ENCODE measurements at places on chromosomes 3 and 15.
A peak's percentile ranks its signal among the peaks of the same experiment; 100 is the strongest.

- no peaks in the 10 kb centered on the region for H3K27me3 ChIP-seq
- no peak overlapping the region for H3K27ac ChIP-seq
- no peak for DNase-seq
- no peak overlapping the region for H3K4me3 ChIP-seq
- no peaks in the 10 kb centered on the region for H3K4me1 ChIP-seq
Observed at GRCh38 chr3:23960649-23961048, 15.6 kb downstream of the NR1D2 start.

DNA sequence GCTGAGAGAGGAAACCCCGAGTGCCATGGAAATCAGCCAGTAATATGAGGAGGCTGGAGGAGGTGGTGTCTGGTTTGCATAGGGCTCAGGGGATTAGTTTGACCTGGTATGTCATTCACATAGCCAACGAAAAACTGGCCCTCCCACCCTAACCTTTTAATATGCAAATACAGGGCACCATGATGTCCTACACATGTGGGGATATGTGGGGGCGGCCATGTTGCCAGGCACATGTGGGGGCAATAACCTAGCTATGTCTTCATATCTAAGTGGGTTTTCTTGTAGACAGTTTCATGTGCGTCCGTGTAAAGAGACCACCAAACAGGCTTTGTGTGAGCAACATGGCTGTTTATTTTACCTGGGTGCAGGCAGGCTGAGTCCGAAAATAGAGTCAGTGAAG, 110.1 kb downstream of the MOBP start:
- H3K27me3 ChIP-seq = no peaks in the 10 kb centered on the region
- H3K36me3 ChIP-seq = no peaks in the 10 kb centered on the region
- DNase-seq = no peak

GRCh38 chr15:73994912-73995622, 551 bp downstream of the PML start:
- H3K27me3 ChIP-seq = no peaks in the 10 kb centered on the region
- peak overlapping the region; percentile 74 for H3K27ac ChIP-seq
- DNase-seq = no peak

DNA sequence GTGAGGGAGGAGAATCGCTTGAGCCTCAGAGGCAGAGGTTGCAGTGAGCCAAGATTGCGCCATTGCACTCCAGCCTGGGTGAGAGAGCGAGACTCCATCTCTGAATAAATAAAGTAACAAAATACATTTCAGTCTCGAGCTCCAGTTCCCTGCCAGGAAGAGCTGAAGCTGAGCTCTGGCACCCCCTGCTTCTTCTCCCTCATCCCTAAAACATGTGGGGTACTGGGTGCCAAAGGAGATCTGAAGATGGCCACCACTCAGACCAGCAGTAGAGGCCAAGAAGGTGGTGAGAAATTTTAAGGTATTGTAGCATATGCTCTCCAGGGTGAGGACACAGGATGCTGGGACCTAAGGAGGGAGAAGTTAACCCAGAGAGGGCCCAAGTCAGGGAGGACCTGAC, 75.0 kb upstream of the CGNL1 start:
- no peak overlapping the region for H3K27ac ChIP-seq
- no peaks in the 10 kb centered on the region for H3K27me3 ChIP-seq
- no peaks in the 10 kb centered on the region for H3K36me3 ChIP-seq
- no peak for DNase-seq

GRCh38 chr3:16357186-16358121, 92.4 kb downstream of the OXNAD1 start:
- no peak overlapping the region for H3K27ac ChIP-seq
- no peak overlapping the region for H3K4me3 ChIP-seq
- peak; percentile 26 for DNase-seq
- H3K36me3 ChIP-seq = peaks cover 50% of the 10 kb centered on the region
- H3K27me3 ChIP-seq = no peaks in the 10 kb centered on the region

- no peak overlapping the region for H3K27ac ChIP-seq
- peaks cover 8% of the 10 kb centered on the region for H3K4me1 ChIP-seq
- peaks cover 6% of the 10 kb centered on the region for H3K36me3 ChIP-seq
- H3K4me3 ChIP-seq = no peak overlapping the region
Observed at GRCh38 chr3:71099997-71100719, 483.4 kb downstream of the FOXP1 start.

DNA sequence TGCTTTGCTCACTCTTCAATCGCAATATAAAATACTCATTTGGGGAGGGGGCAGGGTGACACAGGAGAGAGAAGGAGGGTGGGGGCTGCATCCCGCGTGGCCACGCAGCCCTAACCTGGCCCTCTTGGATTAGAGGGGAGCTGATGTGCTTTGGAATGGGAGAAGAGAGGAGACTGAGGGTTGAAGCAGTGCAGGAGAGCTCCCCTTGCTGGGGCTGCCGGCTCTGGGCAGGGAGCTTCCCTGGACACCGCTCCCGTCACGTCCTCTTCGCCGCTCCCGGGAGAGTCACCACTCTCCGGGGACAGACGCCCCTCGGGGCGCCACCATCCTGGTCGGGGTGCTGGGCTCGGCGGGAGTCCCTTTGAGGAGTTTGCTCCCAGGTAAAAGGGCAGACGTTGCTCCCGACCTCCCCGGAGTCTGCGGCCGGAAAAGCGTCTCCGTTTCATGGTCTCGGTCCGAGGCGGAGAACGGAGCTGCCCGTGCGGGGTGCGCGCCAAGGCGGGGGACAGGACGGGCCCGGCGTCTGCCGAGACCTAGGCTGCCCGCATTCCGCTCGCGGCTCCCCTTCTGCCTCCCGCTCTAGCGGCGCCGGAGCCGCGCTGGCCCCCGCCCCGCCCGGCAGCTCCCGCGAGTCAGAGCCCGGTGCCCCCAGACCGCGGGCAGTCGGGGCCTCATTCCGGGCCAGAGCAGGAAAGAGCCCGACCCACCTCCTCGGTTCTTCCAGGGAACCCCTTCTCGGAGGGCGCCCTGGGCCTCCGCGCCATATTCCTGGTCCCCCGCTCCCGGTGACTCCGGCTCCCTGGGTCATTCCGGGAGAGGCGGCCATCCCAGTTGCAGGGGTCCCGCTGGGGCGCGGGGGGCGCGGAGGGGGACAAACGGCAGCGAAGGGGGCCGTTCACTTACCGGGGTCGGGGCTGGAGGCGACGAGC, 603 bp downstream of the SLC7A14 start:
- no peak overlapping the region for H3K27ac ChIP-seq
- DNase-seq = no peak
- peaks cover 4% of the 10 kb centered on the region for H3K4me1 ChIP-seq
- peaks cover 54% of the 10 kb centered on the region for H3K27me3 ChIP-seq
- H3K4me3 ChIP-seq = no peak overlapping the region

DNA sequence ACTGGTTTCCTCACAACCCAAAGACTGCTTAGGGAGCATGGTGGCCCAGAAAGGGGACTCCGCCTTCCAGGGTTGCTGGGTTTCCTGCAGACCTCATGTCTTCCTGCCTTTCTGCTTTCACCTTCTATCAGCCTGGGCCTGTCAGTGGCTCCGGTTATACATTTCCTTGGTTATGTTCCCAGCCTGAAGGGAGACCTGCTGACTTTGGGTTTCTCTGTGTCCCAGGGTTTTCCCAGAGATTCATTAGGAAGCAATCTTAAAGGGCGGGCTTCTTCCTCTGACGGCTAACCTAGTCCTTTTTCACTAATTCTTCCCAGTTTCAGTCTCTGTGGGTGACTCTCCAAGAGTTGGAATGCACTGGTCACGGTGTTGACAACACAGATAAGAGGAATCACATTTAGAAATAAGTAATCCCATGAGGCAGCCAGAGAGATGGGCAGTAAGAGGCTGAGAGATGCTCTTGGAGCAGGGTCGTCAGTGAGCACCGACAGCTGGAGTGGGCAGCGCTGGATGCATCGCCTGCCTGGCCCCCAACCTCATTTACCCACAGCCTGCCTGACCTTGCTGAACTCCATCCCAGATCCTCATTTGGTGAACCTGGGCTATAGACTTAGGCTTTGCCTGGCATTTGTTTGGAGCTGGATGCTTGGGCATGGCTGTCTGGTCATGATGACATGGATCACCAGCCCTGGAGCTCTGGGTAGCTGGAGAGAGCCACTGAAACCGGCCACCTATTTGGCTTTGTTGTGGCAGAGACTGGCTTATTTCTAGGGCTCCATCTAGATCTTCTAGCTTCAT, 10.0 kb upstream of the EHD4 start:
- no peak overlapping the region for H3K27ac ChIP-seq
- H3K27me3 ChIP-seq = no peaks in the 10 kb centered on the region
- no peaks in the 10 kb centered on the region for H3K36me3 ChIP-seq
- no peak overlapping the region for H3K4me3 ChIP-seq

GRCh38 chr3:79211586-79212359, 556.0 kb downstream of the ROBO1 start:
- H3K4me3 ChIP-seq = no peak overlapping the region
- no peaks in the 10 kb centered on the region for H3K4me1 ChIP-seq
- H3K27ac ChIP-seq = no peak overlapping the region
- H3K27me3 ChIP-seq = no peaks in the 10 kb centered on the region
- no peak for DNase-seq

GRCh38 chr3:139187154-139187553, 142.5 kb upstream of the PRR23C start:
- no peaks in the 10 kb centered on the region for H3K4me1 ChIP-seq
- no peak overlapping the region for H3K4me3 ChIP-seq
- H3K27me3 ChIP-seq = no peaks in the 10 kb centered on the region
- H3K36me3 ChIP-seq = no peaks in the 10 kb centered on the region
- DNase-seq = no peak

- DNase-seq = no peak
- no peaks in the 10 kb centered on the region for H3K4me1 ChIP-seq
- no peak overlapping the region for H3K27ac ChIP-seq
- no peak overlapping the region for H3K4me3 ChIP-seq
- H3K36me3 ChIP-seq = no peaks in the 10 kb centered on the region
Observed at GRCh38 chr15:47640901-47641300, 76.4 kb upstream of the SEMA6D start.

DNA sequence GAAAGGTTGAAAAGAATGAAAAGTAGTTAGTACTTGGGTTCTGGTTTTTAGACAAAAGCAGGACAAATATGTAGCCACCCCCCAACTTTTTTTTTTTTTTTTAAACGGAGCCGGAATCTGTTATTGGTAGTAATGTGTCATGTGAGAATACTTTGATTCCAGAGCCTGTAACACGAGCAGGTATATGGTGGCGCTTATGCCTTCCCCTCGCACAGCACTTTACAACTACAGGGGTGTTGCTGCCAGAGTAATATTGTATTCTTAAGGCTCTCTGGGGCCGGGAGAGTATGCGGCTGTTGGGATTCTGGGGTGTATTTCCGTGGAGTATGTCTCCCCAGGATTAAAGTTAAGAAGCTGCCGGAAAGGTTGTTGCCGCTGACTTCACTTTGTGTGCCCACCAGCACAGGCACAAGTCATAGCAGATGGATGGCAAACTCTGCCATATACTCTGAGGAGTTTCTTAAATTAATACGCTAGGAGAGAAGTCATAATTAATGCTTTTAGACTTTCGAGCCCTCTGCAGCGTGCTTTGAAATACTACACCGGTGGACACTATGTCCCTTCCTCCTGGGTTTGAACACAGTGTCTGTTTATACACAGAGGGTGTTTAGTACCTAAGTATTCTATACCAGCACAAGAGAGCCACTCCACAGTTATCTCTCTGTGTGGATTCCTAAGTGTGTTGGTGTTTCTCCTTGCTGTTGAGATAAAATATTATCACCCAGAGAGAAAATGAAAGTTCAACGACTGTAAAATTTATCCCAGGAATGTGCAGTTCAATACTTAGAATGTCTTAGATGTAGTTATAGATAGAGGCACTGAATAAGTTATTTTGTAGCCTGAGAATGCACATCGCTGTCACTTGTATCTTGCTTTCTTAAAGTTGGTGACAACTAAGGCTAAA, 1.4 kb downstream of the MBNL1 start:
- peak; percentile 52 for DNase-seq
- H3K4me3 ChIP-seq = peak overlapping the region; percentile 100
- H3K27ac ChIP-seq = peak overlapping the region; percentile 96
- H3K36me3 ChIP-seq = no peaks in the 10 kb centered on the region

DNA sequence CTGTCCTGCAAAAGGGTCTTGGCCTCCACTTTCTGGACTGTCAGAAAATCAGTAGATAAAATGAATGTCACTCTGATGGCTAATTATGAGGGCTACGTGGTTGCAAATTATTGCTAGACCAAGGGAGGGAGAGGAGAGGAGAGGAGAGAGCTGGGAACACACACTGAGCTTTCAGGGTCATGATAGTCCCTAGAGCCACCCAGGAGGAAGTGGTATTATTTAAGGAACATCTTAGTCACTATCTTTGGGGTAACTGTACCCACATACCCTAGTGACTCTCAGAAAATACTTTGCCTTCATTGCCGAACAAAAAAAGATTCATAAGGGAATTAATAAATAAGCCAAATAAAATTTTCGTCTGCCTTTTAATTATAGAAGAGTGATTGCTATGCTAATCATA, 642.3 kb upstream of the CFAP20DC start:
- H3K27ac ChIP-seq = no peak overlapping the region
- no peak for DNase-seq
- H3K4me3 ChIP-seq = no peak overlapping the region
- H3K36me3 ChIP-seq = no peaks in the 10 kb centered on the region
- no peaks in the 10 kb centered on the region for H3K27me3 ChIP-seq

- no peaks in the 10 kb centered on the region for H3K4me1 ChIP-seq
- no peaks in the 10 kb centered on the region for H3K36me3 ChIP-seq
- no peak overlapping the region for H3K4me3 ChIP-seq
- DNase-seq = peak; percentile 24
- H3K27me3 ChIP-seq = no peaks in the 10 kb centered on the region
- no peak overlapping the region for H3K27ac ChIP-seq
Observed at GRCh38 chr3:149307435-149307783, 26.0 kb downstream of the TM4SF18 start.

DNA sequence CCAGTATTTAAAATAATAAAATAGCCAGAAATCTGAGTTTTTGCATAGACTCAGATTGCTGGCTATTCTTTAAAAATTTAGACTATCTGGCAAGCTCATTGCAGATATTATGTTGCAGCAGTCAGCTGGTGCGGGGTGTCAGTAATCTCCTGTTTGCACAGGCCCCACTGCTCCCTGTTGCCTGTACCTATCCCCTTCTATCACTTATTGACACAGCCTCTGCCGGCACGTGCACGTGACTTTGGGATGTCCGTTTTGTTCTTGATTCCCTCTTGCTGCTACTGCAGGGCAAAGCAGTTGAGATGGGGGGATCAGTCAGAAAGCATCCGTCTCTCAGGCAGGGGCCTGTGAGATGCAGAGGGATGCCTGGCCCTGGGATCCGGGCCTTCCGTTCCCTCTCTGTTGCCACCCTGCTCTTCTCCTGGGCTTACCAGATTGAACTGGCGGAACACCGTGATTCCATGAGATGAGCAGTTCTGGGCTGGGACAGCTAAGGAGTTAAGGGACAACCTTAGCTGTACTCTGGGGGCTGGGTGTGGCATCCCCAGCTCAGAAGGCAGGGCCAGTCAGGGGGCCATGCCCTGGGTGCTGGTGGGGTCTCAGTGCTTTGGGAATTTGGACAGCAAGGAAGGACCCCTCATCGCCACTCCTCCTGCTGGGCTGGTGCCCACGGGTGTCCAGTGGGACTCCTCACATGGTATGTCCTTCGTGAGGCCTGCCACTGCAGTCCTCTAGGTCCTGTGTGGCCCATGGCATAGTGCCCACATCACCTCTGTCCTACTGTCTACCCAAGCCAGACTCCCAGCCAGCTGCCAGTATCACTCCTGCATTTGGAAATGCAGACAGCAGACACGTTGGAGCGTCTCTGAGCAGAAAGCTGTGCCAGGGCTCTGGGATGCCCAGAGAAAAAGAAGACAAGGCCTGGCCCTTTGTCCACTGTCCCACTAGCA, 11.8 kb downstream of the MRAS start:
- no peak for DNase-seq
- no peak overlapping the region for H3K4me3 ChIP-seq
- no peaks in the 10 kb centered on the region for H3K36me3 ChIP-seq
- no peaks in the 10 kb centered on the region for H3K4me1 ChIP-seq

GRCh38 chr3:37715976-37716375, 145.7 kb upstream of the CTDSPL start:
- peaks cover 13% of the 10 kb centered on the region for H3K36me3 ChIP-seq
- no peak overlapping the region for H3K27ac ChIP-seq
- H3K4me1 ChIP-seq = peaks cover 5% of the 10 kb centered on the region
- H3K4me3 ChIP-seq = no peak overlapping the region
- no peak for DNase-seq
